ENCODE measurements at places on chromosomes 16 and 17. TPM values are rescaled to one million over a fixed set of nuclear protein-coding genes. Genes with fewer than 3 reads are reported as not detected.

The KRT33A gene
- total RNA-seq, result not detected

The TMC8 gene
- total RNA-seq, result 577 TPM

The FOXC2 gene
- total RNA-seq, result 0.19 TPM

DNA sequence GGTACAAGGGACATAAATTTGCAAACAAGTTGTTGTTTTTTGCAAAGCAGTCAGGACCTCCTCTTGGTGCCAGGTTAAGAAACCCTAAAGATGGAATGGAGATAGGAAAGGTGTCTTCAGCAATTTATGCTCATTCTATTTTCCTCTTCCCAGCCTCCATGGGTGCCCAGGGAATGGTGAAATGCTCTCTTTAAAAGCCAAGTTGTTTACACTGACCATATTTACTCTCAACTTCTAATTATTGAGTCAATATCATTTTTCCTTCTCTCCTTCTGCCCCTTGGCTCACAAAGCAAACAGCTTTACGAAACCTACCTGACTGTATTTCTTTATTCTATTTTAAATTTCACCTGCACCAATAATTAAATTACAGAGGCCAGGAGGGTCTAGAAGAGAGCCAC is 138.5 kb upstream of the IRX3 start:
- no peak for DNase-seq

DNA sequence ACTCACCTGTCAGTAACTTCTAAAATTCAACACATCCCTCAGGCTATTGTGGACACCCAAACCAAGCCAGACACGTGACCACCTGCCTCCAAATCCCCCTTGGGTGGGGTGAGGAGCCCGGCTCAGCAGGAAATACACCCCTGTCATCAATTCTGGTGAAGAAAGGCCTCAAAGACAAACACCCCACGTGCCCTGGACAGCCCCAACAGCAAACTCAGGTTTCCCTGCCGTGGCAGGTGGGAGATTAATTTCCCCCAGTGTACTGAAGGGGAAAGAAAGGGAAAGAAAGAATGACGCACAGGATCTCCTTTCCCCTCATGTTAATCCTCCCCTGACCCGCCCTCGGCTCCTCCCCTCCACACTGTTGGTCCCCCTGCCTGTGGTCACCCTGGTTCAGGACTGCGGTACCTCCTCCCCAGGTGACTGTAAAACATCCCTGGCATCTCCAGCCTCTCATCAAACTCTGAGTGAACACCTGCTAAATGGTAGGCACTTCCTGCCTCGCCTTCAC is 98.3 kb downstream of the ZNF423 start:
- DNase-seq, result no peak

- no peak for DNase-seq
Observed at GRCh38 chr16:28285649-28286048, 6.7 kb upstream of the SBK1 start.

GRCh38 chr17:11999696-12000095 is 2.4 kb upstream of the ZNF18 start:
- peak; percentile 13 for DNase-seq

- DNase-seq, result peak; percentile 61
Observed at GRCh38 chr17:7207120-7208001, 12.3 kb downstream of the DLG4 start.

GRCh38 chr17:79666111-79666510 is 55.3 kb upstream of the RBFOX3 start:
- DNase-seq, result no peak
